ENCODE measurements at places on chromosomes 5 and 9.

DNA sequence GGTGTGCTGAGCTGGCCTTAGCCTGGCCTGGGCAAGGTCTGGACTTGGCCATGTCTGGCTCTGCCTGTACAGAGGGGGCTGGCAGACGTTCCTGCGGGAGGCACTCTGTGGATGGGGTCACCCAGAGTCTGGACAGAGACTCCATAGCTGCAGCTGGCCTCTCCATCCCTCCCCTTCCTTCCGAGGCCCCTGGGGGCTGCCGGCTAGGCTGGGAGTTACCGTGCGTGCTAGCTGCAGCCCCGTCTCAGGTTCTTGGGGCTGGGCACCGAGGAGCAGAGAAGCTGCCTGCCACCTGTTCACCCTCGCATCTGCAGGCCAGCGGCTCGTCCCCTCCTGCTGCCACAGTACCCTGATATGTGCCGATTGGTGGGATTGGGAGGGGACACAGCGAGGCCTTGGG lies 63.4 kb downstream of the RXRA start:
- DNase-seq: no peak

DNA sequence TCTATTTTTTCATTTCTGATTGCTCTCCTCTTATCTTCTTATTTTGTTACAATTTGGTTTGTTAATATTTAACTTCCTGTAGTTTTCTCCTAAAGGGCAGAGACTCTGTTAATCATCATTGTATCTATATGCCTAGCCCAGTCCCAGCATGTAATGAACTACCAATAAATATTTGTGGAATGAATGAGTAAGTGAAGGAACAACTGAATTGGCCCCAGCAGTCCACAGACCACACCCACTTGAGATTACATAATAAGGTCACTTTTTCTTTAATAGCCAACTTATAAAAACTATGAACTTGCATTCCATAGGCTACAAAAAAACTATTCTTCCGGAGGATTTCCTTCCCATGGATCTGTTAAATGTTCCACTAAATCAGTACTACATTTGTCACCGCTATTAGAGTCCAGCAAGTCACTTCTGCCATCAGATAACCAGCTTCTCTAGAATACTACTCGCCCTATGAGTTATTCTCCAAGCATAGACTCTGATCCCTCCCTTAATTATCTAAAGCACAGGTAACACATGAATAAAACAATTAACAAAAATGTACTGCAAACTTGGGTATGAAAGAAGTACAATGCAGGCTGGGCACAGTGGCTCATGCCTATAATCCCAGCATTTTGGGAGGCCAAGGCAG lies 27.5 kb upstream of the TNPO1 start:
- DNase-seq: peak; percentile 5

GRCh38 chr5:3954633-3955032 lies 359.0 kb downstream of the IRX1 start:
- DNase-seq: no peak

GRCh38 chr5:109610581-109610980 lies 79.1 kb upstream of the MAN2A1 start:
- no peak for DNase-seq

GRCh38 chr9:22108581-22109370 lies 99.7 kb upstream of the CDKN2B start:
- no peak for DNase-seq

Measured in RCC 7860 (cell line).